GM19239 (cell line): ENCODE measurements at places on chromosomes 6 and 20.

DNA sequence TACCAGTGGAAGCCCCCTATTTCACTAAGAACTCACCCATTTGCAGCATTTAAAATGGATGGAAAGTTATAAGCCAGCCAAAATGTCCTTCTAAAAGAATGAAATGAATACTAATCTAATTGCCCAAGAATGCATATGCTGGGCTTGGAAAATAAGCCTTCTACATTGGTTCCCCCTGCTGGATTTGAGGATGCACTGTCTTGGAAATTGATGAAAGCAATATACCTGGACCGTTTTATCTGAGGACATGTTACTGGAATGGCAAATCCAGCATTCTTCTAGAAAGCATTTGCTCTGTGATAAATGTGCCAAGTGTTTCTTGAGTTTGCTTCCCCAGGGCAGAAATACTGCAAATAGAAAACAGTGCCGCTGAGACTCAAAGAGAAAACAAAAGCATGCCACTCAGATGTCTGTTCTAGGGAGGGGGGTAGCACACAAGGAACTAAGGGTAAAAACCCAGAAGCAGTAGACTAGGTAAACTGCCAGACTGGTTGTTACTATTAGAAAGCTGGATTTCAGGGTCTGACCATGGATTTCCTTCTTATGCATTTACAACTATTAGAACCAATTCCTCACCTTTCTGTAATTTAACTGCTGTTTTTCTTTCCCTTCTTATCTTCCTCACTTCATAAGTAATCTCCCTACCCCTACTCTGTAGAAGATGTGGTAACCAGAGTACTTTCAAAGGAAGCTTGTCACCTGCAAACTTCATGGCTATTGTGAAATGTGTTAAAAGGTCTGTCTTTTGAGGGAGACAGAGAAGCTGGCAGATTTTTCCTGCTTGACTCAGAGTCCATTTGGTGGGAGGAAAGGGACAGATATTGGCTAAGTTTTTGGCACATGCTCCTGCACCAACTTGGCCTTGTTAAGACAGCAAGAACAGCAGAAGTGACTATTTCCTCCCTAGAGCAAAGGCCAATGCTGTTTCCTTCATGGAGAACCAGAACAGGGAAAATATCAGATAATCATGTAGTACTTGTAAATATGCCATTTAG, 642.6 kb downstream of the KIF16B start:
- no peak for DNase-seq

GRCh38 chr20:50719328-50719727, 12.1 kb upstream of the PARD6B start:
- no peak for DNase-seq

DNA sequence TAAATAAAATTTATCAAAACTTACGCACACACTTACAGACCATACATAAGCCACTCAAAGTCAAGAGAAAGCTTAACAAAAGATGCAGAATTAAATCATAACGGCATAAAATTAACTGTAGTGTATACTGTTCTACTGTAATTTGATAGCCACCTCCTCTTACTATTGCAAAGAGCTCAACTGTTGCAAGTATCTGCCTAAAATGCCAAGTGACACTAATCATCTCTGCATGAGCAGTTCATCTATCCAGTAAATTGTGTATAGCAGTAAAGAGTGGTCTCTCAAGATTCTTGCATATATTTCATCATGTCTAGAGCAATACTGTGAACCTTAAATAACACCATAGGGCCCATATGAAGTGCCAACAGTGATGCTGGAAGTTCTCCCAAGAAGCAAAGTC, 12.3 kb downstream of the OR2H2 start:
- no peak for DNase-seq

GRCh38 chr6:98343004-98343403, 491.4 kb upstream of the POU3F2 start:
- no peak for DNase-seq

DNA sequence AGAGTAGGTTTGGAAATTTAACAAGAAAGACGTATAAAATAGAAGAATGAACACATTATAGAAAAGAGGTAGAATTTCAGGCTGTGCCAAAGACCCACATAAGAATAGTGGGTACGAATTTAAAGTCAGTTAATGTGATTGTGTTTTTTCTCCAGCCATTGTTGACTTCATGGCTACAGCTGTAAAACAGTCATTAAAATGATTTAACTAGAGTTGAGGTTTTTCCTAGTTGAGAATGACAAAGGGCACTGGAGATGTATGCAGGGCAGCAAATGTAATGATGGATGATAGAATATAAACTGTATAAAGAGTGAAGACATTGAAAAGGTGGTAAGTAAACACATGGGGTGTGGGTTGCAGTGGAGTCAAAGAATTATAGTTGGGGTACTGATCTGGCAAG, 72.7 kb downstream of the LIN28B start:
- DNase-seq, result no peak

GRCh38 chr6:20582586-20583443, 48.6 kb downstream of the CDKAL1 start:
- no peak for DNase-seq

- no peak for DNase-seq
These were observed 2.5 kb upstream of the BPIFA1 start for GRCh38 chr20:33233129-33233774.

DNA sequence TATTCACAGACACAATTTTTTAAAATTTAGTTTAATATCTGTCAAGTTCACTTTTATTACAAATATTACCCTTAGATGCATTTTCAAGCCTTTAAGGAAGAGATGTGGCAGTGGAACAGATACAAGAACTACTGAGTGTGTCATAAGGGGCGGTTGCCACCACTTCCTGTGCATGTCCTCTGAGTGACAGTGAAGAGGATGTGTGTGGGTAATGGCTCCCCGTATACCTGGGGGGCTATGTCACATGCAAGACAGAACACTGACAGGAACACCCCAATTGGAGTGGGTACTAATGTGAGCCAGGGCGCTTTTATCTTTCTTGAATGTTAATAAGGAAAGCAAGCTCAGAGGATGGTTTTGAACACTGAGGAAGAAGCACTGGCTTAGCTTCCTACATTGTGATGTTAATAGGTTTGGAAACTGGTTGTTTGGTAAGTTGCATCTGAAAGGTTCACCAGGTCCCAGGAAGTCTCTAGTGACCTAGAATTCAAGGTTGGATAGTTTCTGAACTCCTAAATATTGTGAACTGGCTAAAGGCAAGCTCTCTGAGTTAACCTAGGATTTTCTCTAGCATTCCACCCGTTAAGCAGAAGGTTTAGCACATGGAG, 83.4 kb upstream of the ASF1A start:
- DNase-seq, result no peak

DNA sequence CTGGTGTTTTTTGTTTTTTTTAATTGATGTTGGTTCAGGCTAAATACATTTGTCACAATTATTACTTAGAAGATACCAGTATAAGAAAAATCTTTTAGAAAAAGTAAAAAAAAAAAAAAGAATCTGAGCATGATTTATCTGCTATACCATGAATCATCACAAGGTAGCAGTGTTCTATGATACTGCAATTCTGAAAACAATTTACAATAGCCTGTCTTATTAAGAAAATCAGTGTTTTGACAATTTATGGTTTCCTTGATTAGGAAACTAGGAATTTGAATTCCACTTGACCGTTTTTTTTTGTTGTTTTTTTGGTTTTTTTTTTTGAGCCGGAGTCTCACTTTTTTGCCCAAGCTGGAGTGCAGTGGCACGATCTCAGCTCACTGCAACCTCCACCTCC, 9.3 kb upstream of the MAK start:
- DNase-seq, result no peak

DNA sequence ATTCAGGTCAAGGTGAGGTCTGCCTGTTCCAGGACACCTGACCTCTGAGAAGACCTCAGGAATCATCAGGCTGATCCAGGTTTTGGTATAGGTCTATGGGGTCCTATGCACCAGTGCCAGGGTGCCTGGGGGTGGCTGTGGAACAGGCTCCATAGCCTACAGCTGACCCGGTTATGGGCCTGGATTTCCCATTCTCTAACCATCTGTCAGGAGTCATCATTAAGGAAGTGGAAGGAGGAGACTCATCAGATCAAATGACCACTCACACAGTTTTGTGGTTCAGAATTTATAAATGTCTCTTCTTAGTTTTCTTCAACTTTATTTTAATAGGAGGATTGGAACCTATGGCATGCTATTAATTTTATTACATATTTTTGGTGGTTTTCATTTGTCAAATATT, 14.8 kb downstream of the PLA2G7 start:
- no peak for DNase-seq

DNA sequence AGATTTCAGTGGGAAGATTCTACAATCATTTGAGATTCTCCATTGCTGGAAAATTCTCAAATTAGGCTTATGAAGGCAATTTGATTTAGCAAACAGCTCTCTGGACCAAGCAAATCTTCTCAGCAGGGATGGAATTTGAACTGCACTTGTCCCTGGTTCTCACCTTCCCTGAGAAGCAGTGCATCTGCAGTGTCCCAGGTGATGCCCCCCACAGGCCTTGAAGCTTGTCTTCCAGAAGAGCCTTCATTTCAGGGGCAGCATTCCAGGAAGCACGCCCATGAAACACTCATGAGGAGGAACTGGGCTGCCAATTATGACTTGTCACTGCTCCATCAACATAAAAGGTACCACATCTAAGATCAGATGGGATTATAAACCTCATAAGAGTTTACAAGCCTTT, 82.8 kb upstream of the HDAC2 start:
- no peak for DNase-seq

DNA sequence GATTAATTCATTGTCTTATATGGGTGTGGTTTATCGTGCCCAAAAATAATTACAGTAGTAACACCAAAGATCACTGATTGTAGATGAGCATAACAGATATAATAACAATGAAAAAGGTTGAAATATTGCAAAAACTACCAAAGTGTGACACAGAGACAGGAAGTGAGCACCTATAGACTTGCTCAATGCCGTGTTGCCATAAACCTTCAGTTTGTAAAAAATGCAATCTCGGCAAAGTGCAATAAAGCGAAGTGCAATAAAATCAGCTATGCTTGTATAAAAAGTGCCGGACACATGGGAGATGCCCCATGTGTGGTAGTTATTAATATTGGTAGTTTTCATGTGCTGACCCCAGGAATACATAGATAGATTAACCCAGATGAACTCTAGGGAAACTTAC, 192.6 kb downstream of the NRN1 start:
- no peak for DNase-seq

GRCh38 chr20:48194583-48194982, 409.3 kb upstream of the SULF2 start:
- DNase-seq, result no peak

DNA sequence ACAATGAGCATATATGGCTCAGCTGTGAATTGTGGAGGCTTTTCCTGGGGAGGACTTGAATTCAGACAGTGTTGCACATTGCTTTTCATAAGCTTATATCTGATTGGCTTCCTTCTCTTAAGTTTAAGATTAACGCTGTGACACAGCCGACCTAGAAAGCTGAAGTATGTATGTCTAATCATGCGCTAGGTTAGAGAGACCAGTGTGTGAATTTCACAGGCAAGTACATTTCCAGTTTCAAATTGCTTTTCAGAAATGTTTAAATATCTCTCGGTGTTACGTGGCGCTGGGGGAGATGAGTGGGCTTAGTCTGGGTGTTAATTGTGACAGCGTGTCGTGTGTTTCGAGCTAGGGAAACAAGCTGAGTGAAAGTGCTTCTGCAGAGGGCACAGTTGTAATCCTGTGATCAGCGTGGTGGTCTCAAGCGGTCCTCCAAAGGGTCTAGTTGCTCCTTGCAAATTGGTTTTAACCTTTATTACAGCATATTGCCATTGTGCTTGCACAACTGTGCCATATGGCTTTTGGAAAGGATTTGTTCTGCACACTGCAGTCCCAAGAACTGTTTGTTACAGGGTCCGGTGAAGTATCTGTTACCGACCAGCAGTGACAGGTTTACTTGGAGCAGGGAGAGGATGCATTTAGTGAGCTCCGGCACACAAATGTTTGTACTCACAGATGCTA, 166.6 kb downstream of the SASH1 start:
- no peak for DNase-seq

GRCh38 chr6:49540614-49541013, 9.9 kb upstream of the C6orf141 start:
- no peak for DNase-seq

DNA sequence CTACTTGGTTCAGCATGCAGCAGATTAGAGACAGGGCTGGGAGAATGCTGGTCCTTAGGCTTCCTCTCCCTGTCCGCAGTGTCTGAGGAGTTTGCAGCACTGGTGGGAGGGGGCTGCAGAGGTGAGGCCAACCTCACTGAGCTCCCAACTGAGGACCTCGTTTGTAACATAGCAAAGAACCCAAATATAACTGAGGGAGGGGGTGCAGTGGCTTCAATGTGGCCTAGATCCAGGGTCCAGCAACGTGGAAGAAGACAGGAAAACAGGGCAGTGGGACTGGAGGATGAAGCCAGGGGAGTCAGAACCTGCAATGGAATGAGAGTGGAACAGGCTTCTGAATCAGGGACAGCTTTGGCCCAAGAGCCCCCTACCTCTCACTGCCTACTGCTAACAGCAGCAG, 84.3 kb upstream of the MAFB start:
- no peak for DNase-seq

- DNase-seq, result no peak
These were observed 109.9 kb downstream of the PSMB1 start for GRCh38 chr6:170443151-170443662.

DNA sequence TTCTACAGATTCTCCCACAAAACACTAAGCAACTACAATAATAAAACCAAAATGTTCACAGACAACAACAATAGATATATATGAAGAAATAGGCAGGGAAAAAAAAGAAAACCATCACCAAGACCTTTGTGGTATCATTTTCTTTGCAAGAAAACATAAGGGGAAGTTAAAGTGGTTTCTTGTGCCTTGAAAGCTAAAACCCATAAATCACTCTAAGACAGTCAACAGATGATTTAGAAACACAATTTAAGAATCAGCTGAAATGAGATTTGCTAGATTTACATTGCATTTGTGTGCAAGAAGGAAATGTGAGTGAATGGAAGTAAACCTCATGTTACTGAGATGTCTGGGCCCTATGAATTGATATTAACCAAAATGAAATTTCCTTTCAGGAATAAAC, 1265.4 kb upstream of the GJE1 start:
- DNase-seq, result no peak

GRCh38 chr6:40692337-40692736, 105.2 kb upstream of the LRFN2 start:
- no peak for DNase-seq
